Thymus (tissue), 14 donors: ENCODE measurements at places on chromosomes 5 and 9. TPM values are rescaled to one million over a fixed set of nuclear protein-coding genes. Genes with fewer than 3 reads are reported as not detected.

Gene CORO2A
- 7.5 TPM for polyA plus RNA-seq

GRCh38 chr5:180862645-180863044 is 1.6 kb upstream of the ZFP62 start:
- H3K4me1 ChIP-seq = no peaks in the 10 kb centered on the region
- no peak overlapping the region for H3K27ac ChIP-seq
- H3K4me3 ChIP-seq = no peak overlapping the region
- H3K27me3 ChIP-seq = no peaks in the 10 kb centered on the region
- H3K36me3 ChIP-seq = peaks cover 6% of the 10 kb centered on the region

DNA sequence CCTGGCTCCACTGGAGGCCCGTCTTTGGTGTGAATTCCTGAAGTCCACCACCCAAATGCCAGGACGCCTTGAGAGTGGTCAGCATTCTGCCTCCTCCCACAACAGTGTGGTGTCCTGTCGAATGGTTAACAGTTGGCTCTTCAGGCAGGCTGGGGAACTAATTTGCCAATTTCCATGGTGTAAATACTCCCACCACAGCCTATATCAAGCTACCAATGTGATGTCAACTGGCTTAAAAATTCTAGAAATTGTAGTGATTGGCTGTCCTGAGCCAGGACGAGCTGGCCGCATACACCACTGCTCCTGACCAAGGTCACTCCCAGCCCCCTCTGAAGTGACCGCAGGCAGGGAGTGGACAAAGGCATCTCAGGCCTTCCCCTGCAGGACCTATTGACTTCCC is 11.1 kb downstream of the UNC5A start:
- H3K36me3 ChIP-seq = no peaks in the 10 kb centered on the region
- no peaks in the 10 kb centered on the region for H3K4me1 ChIP-seq
- H3K27ac ChIP-seq = no peak overlapping the region

- H3K27me3 ChIP-seq = no peaks in the 10 kb centered on the region
- no peak for DNase-seq
- no peaks in the 10 kb centered on the region for H3K36me3 ChIP-seq
- H3K27ac ChIP-seq = no peak overlapping the region
Observed at GRCh38 chr9:26786564-26786963, 106.0 kb downstream of the CAAP1 start.

- H3K27me3 ChIP-seq = no peaks in the 10 kb centered on the region
- H3K27ac ChIP-seq = no peak overlapping the region
- DNase-seq = no peak
- H3K36me3 ChIP-seq = peaks cover 21% of the 10 kb centered on the region
- no peak overlapping the region for H3K4me3 ChIP-seq
Observed at GRCh38 chr5:94777056-94777880, 158.8 kb downstream of the SLF1 start.

GRCh38 chr5:17167171-17167891 is 50.1 kb upstream of the BASP1 start:
- H3K4me1 ChIP-seq = no peaks in the 10 kb centered on the region
- no peaks in the 10 kb centered on the region for H3K36me3 ChIP-seq
- no peak overlapping the region for H3K4me3 ChIP-seq
- no peak for DNase-seq
- no peaks in the 10 kb centered on the region for H3K27me3 ChIP-seq

DNA sequence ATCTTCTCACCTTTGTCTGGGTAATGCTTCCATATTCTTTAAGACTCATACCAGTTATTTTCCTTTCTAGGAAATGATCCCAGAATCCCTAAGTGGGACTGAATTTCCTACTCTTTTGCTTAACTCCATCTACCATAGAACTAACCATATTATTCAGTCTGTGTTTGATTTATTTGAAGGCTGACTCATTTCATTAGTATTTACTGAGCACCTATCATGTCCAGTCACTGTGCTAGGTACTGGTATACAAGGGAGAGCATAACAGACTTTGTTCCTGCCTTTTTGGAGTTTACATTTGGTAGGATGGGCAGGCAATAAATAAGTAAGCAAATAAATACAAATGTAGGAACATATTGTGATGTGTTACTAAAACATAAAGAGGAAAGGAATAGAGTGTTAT is 4.3 kb downstream of the NPR2 start:
- H3K27ac ChIP-seq = no peak overlapping the region
- DNase-seq = no peak
- H3K4me3 ChIP-seq = no peak overlapping the region
